Kidney tubule cell (primary cell): ENCODE measurements at places on chromosomes 2 and 18.

DNA sequence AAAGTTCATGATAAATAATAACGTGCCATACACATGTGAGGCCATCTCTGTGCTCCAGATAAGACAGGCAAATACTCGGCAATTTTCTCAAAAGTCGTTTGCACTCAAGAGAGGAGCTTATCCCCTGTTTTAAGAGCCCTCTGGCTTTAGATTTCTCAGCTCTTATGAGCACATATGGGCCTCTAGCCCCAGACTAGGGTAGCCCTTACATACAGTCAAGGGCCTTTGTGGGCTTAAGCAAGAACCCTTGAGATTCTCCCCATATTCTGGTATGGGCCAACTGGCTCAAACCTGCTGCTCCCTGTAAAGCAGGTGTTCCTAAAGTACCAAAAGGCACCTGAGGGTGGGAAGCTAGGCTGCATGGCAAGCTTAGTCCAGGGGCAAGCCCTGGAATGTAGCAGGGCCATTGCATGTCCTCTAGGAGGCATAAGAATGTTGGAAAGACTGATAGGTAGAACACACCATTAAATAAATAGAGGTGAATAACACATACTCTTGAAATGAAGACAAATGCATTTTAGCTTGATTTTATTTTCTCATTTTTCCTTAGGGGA, 66.1 kb downstream of the FASTKD2 start:
- no peak for DNase-seq

- DNase-seq = peak; percentile 45
Measured at GRCh38 chr18:49625021-49625691, 63.3 kb downstream of the LIPG start.

DNA sequence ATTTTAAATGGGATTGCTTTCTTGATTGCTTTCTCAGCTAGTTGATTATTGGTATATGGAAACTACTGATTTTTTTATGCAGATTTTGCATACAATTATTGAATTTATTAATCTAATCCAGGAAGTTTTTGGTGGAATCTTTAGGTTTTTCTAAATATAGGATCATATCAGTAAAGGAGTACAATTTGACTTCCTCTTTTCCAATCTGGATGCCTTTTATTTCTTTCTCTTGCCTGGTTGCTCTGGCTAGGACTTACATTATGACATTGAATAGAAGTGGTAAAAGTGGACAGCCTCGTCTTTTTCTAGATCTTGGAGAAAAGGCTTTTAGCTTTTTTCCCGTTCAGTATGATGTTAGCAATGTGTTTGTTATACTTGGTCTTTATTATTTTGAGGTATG, 51.3 kb downstream of the OTX1 start:
- DNase-seq = no peak

DNA sequence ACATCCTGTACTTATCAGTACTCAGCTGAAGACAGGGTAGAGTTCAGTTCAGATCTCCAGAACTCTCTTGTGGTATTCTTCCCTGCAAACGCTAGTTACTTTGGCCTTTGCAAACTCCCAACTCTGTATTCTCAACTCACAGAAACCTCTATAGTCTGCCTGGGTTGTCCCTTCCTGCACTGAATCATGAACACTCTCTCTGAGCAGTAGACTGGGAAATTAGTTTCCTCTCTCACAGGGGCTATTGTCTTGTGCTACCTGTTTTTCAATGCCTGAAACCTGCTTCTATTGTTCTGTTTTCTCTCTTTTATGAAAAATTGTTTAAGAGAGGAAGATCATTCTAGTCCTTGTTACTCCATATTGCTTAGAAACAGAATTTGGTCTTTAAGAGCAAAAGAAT, 134.7 kb downstream of the VIT start:
- DNase-seq = no peak

GRCh38 chr2:198337368-198337767, 533.0 kb downstream of the PLCL1 start:
- no peak for DNase-seq
